Gastrocnemius medialis (tissue), 4 donors: ENCODE measurements at places on chromosomes 12 and 14.

DNA sequence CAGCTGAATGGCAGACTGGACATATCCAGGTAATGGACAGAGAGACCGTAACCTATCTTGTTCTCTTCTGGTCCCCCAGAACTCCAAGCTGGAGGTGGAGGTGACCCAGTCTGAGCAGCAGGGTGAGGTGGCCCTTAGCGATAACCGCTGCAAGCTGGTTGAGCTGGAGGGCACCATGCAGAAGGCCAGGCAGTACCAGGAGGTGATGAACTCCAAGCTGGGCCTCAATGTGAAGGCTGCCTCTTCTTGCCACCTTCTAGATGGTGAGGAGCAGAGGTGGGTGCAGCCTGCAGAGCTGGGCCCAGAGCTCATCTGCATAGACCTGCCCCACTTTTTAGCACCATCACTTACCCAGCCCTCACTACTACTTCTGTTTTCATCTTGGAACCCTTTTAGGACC lies 7.2 kb upstream of the KRT86 start:
- H3K4me3 ChIP-seq: no peak overlapping the region
- DNase-seq: peak; percentile 1

GRCh38 chr12:104452087-104452486 lies 4.7 kb upstream of the CHST11 start:
- H3K4me3 ChIP-seq: no peak overlapping the region
- H3K36me3 ChIP-seq: no peaks in the 10 kb centered on the region
- H3K27ac ChIP-seq: no peak overlapping the region
- H3K4me1 ChIP-seq: peaks cover 3% of the 10 kb centered on the region

DNA sequence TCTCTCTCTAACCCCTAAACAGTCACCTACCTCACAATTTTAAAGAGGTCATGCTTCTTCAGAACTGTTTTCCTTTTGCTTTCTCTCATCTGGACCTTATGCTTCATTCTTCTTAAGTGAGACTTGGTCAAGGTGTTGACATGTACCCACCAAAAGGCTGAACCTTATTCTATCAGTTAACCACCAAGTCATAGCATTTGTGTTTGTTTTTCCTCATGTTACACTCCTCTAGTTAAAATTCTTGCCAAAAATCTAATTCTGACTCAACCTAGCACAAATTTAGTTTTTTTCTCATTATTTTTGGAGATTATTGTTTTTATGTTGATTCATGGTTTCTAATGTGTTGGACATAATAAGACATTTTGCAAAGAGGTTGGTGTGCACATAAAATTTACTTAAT lies 578.6 kb downstream of the SLC16A7 start:
- no peak overlapping the region for H3K4me3 ChIP-seq
- no peaks in the 10 kb centered on the region for H3K4me1 ChIP-seq
- no peak for DNase-seq
- H3K27ac ChIP-seq: no peak overlapping the region
- H3K27me3 ChIP-seq: no peaks in the 10 kb centered on the region
- no peaks in the 10 kb centered on the region for H3K36me3 ChIP-seq

- H3K27me3 ChIP-seq: no peaks in the 10 kb centered on the region
- DNase-seq: no peak
These were observed 1.4 kb downstream of the ARHGDIB start for GRCh38 chr12:14959916-14960496.

- H3K4me1 ChIP-seq: peaks cover 22% of the 10 kb centered on the region
- no peak for DNase-seq
- H3K27ac ChIP-seq: peak overlapping the region; percentile 74
- H3K27me3 ChIP-seq: no peaks in the 10 kb centered on the region
- H3K36me3 ChIP-seq: no peaks in the 10 kb centered on the region
These were observed 227.8 kb downstream of the ZFP36L1 start for GRCh38 chr14:68564826-68565759.

DNA sequence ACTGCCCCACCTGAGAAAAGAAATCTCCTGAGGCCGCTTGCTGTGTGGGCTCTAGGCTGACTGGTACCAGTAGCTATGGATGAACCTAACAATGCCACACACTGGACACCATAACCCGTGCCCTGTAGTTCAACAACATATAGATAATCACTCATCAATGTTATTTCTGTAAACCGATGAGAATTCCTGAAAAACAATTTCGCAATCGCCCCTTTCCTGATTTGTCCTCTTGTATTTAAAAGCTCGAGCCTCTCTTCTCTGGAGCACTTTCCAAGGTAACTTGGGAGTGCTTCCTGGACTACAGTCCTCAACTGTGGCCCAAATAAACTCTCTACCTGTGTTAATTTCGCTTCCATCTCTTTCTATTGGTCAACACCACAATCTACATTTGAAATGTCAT lies 26.1 kb upstream of the PPP2R5C start:
- no peaks in the 10 kb centered on the region for H3K36me3 ChIP-seq
- no peaks in the 10 kb centered on the region for H3K4me1 ChIP-seq
- no peak for DNase-seq
- no peak overlapping the region for H3K4me3 ChIP-seq

DNA sequence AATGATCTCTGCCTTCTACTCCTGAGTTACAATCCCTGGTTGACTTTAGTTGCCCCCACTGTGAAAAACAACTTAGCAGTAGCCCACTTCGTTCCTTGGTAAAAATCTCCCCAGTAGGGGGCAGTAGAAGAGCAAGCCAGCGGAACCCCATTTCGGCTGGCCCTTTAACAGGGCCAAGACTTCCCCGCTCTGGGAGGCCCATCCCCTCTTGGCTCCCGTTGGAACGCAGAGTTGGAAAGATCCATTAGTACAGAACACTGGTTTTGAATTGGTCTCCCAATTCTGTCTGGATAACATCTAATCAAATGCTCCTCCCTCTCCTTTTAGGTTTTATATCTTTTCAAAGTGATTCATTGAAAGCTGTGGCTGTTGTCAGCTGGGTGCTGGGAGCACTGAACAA lies 1133.3 kb downstream of the BCL11B start:
- H3K27ac ChIP-seq: no peak overlapping the region
- H3K36me3 ChIP-seq: no peaks in the 10 kb centered on the region
- H3K4me3 ChIP-seq: no peak overlapping the region
- DNase-seq: no peak
- H3K27me3 ChIP-seq: no peaks in the 10 kb centered on the region

- no peaks in the 10 kb centered on the region for H3K36me3 ChIP-seq
- no peaks in the 10 kb centered on the region for H3K4me1 ChIP-seq
- no peak overlapping the region for H3K27ac ChIP-seq
- no peak overlapping the region for H3K4me3 ChIP-seq
These were observed 193.3 kb upstream of the SYT1 start for GRCh38 chr12:78671295-78671694.

GRCh38 chr12:77232045-77232444 lies 166.7 kb upstream of the E2F7 start:
- no peaks in the 10 kb centered on the region for H3K4me1 ChIP-seq
- no peak overlapping the region for H3K4me3 ChIP-seq
- DNase-seq: no peak
- H3K27ac ChIP-seq: no peak overlapping the region

DNA sequence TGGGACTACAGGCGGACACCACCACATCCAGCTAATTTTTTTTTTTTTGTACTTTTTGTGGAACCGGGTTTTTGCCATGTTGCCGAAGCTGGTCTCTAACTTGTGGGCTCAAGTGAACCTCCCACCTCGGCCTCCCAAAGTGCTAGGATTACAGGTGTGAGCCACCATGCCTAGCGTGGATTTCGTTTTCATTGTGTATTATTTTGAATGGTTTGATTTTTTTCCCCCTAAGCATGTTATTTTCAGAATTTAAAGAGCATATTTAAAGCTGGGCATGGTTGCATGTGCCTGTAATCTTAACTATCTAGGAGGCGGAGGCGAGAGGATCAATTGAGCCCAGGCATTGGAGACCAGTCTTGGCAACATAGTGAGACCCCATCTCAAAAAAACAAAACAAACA lies 13.1 kb downstream of the TMEM63C start:
- no peak overlapping the region for H3K4me3 ChIP-seq
- no peak for DNase-seq
- H3K27ac ChIP-seq: no peak overlapping the region

DNA sequence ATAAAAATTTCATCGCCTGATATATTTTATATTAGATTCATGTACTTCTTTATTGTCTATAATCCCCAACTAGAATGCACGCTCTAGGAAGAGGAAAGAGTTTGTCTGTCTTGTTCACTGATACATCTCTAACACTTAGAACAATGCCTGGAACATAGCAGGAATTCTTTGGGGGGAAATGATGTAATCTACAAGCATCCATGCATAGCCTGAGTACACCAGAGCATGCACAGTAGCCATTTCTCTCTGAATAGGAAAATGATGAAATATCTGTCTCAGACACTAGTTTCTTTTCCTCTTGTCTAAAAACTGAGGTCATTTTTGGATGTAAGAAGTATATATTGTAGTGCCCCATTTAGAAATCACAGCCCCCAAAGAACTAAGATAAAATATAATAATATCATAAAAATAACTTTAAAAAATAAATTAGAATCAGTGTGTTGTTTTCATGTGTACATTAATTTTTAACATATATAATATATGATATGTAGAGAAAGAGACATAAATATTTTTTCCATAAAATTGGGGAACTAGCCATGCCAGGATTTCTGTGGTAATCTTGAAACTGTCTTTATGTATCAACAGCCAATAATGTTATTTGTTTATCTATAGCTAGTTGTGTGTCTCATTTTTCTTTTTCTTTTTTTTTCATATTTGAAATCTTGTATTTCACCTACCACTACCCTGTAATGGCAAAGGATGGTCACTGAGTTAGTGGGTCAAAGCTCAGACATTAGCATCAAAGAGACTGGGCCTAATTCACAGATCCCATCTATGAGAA lies 155.6 kb upstream of the TMCC3 start:
- H3K27me3 ChIP-seq: no peaks in the 10 kb centered on the region
- H3K4me3 ChIP-seq: no peak overlapping the region
- no peaks in the 10 kb centered on the region for H3K4me1 ChIP-seq

- H3K4me3 ChIP-seq: no peak overlapping the region
- no peak for DNase-seq
- no peaks in the 10 kb centered on the region for H3K36me3 ChIP-seq
- H3K4me1 ChIP-seq: peaks cover 66% of the 10 kb centered on the region
- no peaks in the 10 kb centered on the region for H3K27me3 ChIP-seq
These were observed 42.7 kb downstream of the SUSD6 start for GRCh38 chr14:69654116-69654515.

GRCh38 chr14:79596551-79596950 lies 614.8 kb downstream of the DIO2 start:
- H3K4me1 ChIP-seq: no peaks in the 10 kb centered on the region
- H3K4me3 ChIP-seq: no peak overlapping the region
- no peaks in the 10 kb centered on the region for H3K36me3 ChIP-seq

GRCh38 chr12:13537623-13538022 lies 341.1 kb downstream of the EMP1 start:
- H3K4me3 ChIP-seq: no peak overlapping the region
- no peaks in the 10 kb centered on the region for H3K27me3 ChIP-seq
- H3K4me1 ChIP-seq: no peaks in the 10 kb centered on the region
- no peak for DNase-seq

DNA sequence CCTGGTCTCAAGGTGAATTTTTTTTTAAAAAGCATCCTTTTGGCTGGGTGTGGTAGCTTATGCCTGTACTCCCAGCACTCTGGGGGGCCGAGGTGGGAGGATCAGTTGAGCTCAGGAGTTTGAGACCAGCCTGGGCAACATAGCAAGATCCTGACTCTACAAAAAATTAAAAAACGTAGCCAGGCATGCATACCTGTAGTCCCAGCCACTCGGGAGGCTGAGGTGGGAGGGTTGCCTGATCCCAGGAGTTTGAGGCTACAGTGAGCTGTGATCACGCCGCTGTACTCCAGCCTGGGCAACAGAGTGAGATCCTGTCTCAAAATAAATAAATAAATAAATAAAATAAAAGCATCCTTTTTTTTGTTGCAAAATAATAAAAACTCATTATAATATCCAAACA lies 12.4 kb downstream of the TSPAN9 start:
- H3K4me3 ChIP-seq: no peak overlapping the region
- H3K27me3 ChIP-seq: no peaks in the 10 kb centered on the region
- no peak for DNase-seq
- H3K27ac ChIP-seq: no peak overlapping the region
- H3K4me1 ChIP-seq: peaks cover 5% of the 10 kb centered on the region
- H3K36me3 ChIP-seq: no peaks in the 10 kb centered on the region

DNA sequence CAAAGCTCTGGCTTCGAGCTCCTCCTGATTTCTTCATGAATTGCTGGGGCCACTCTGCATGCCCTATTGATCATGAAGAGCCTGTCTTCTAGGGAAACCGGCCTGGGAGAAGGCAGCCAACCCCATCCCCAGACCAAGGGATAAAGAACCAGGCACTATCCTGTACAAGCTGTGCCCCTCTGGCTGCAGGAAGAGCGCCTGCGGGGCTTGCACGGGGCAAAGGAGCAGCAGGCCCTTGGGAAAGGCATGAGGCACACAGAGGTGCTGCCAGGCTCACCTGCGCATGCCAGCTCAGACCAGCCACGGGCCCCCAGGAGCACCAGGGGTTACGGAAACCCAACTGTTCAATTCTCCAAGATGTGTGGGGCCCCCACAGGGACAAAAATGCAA lies 2.1 kb downstream of the ITPK1 start:
- no peak overlapping the region for H3K27ac ChIP-seq
- H3K4me1 ChIP-seq: peaks cover 24% of the 10 kb centered on the region
- no peaks in the 10 kb centered on the region for H3K27me3 ChIP-seq
- no peak for DNase-seq

- H3K27ac ChIP-seq: no peak overlapping the region
- H3K4me1 ChIP-seq: no peaks in the 10 kb centered on the region
- DNase-seq: no peak
- H3K36me3 ChIP-seq: no peaks in the 10 kb centered on the region
- no peak overlapping the region for H3K4me3 ChIP-seq
These were observed 20.1 kb downstream of the PLEKHG7 start for GRCh38 chr12:92722897-92723296.

- H3K4me3 ChIP-seq: no peak overlapping the region
- no peak for DNase-seq
- no peak overlapping the region for H3K27ac ChIP-seq
- H3K27me3 ChIP-seq: no peaks in the 10 kb centered on the region
- H3K4me1 ChIP-seq: no peaks in the 10 kb centered on the region
- H3K36me3 ChIP-seq: no peaks in the 10 kb centered on the region
These were observed 196.6 kb downstream of the SLC25A21 start for GRCh38 chr14:36975834-36976233.

DNA sequence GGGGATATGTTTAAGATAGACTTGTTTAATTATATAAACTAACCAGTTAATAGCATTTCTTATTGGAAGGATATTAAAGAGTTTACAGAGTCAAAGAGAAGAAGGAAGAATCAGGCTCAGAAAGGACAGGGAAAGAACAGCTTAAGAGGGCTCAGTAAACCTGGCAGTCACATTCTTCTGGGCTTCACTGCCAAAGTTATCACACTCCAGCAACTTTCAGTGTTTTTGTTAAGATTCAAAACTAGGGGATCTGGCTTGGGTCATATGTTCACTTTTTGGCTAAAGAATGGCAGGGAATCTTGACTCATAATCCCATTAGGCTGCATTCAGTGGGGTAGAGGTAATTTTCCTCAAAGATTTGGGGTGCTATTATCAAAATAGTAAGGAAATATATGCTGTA lies 312.3 kb downstream of the RAD51B start:
- no peaks in the 10 kb centered on the region for H3K36me3 ChIP-seq
- no peak overlapping the region for H3K27ac ChIP-seq
- DNase-seq: no peak

GRCh38 chr14:95769976-95770375 lies 56.1 kb upstream of the TCL1A start:
- peaks cover 7% of the 10 kb centered on the region for H3K27me3 ChIP-seq
- H3K4me1 ChIP-seq: no peaks in the 10 kb centered on the region
- no peak overlapping the region for H3K27ac ChIP-seq
- no peak overlapping the region for H3K4me3 ChIP-seq
- no peak for DNase-seq

GRCh38 chr12:65798918-65799317 lies 25.4 kb upstream of the HMGA2 start:
- DNase-seq: no peak
- no peaks in the 10 kb centered on the region for H3K27me3 ChIP-seq
- H3K27ac ChIP-seq: no peak overlapping the region
